Stimulated activated CD8-positive, alpha-beta memory T cell treated with anti-CD3 and anti-CD28 coated beads, Interleukin-4, amount 100 ng/mL, for 1 hour (primary cell): ENCODE measurements at places on chromosomes 5 and 9.

DNA sequence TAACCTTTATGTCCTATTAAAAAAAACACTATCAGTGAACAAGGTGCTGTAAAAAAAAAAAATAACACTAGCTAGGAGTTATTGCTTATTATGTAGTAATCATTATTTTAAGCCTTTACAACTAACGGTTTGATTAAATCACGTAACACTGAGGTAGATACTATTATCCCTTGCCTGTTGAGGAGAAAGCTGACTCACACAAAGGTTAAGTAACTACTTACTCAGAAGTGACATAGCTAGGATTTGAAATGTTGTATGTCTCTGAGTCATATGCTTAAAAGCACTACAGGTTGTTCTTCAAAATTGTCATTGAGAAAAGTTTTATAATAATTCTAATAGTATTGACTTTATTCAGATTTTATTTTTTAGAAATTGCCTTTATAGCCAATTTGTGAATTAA is 8.8 kb downstream of the TENT2 start:
- no peak for DNase-seq

DNA sequence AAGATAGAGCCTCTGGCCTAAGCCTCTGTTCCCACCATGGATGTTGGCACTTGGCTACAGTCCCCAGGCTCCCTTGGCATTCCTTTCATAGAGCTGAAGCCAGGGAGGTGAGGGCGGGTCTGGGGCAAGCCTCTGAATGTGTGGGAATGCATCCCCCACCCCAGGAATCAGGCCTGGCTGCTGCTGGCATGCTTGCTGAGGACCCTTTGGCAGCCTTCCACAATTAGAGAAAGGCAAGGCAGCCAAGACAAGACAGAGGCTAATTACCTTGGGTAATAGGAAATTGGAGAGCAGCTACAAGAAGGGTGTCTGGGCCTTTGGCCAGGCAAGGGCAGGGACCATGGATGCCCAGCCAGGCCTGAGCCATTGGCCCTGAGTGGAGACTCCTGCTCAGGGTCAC is 204.4 kb upstream of the TRIM32 start:
- DNase-seq: no peak

DNA sequence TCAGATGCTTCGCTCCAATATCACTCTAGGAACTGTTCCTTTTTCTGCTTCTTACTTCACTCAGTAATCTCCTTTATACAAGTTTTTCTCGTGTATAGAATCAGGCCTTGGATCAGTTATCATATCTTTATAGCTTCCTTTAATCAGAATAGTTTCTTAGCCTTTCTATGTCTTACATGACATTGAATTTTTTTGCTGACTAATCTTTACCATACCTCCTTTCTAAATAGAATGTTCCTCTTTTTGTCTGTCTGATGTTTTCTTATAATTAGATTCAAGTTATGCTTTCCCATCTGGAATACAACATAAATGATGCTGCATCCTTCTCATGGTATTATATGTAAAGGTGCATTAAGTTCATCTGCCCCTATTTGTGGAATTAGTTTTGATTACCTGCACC is 40.2 kb upstream of the TYRP1 start:
- DNase-seq: no peak

DNA sequence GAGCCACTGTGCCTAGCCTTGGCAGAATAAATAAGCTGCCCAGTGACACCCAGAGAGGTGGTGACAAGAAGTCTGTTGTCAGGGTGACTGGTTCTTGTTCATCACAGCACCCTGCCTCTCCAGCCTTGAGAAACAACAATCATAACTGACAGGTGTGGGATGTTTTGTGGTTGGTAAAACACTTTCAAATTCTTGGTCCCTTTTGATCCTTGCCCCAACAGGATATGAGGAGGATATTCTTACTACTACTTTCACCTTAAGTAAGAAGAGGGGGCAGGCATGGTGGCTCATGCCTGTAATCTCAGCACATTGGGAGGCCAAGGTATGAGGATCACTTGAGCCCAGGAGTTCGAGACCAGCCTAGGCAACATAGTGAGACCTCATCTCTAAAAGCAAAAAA is 14.2 kb upstream of the FRRS1L start:
- DNase-seq: no peak

DNA sequence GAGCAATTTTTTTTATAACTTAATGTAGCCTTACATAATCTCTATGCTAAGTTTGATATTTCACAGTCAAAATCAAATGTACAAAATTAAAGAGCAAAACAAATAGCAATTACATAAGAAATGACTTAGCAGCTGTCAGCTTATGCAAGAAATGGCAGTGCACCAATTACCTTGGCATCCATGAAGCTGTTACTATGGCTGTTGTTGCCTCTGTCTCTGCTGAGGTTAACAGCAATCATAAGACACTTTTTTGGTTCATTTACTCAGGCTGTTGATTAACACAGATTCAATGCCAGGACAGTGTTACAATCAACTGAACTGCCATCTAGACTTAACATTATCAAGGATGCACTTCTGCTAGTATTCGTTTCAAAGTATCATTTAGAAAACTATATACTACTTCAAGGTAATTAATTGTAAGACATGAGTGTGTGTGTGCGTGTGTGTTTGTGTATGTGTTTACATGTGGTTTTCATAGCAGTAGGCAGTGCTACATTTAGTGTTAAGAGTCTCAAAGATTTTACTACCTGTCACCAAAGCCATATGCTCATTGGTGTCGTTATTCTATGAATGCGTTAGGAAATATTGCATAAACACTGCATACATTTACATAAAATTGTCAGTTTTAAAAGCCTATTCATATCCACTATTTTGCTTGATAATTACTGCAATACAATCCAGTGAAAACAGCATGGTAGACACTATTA is 1084.2 kb upstream of the COX7C start:
- no peak for DNase-seq

GRCh38 chr5:151384106-151384505 is 36.7 kb upstream of the SLC36A2 start:
- no peak for DNase-seq

DNA sequence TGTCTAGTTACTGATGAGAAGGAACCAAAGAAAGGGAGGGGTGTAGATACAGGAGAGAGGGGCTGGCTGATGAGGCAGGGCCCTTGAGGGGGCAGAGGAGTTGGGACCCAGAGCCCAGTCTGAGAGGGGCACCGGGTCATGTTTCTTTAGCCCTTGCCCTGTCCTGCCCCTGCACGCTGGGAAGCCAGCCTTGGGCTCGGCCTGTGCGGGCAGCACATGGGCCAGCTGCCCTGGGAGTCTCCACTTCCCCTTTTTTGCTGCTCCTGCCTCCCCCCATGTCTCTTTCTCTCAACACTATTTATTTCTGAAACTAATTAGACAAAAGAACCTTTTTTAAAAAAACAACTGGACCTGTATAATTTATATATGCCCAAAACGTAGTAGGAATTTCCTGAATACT is 20.5 kb downstream of the MVB12B start:
- DNase-seq: no peak

DNA sequence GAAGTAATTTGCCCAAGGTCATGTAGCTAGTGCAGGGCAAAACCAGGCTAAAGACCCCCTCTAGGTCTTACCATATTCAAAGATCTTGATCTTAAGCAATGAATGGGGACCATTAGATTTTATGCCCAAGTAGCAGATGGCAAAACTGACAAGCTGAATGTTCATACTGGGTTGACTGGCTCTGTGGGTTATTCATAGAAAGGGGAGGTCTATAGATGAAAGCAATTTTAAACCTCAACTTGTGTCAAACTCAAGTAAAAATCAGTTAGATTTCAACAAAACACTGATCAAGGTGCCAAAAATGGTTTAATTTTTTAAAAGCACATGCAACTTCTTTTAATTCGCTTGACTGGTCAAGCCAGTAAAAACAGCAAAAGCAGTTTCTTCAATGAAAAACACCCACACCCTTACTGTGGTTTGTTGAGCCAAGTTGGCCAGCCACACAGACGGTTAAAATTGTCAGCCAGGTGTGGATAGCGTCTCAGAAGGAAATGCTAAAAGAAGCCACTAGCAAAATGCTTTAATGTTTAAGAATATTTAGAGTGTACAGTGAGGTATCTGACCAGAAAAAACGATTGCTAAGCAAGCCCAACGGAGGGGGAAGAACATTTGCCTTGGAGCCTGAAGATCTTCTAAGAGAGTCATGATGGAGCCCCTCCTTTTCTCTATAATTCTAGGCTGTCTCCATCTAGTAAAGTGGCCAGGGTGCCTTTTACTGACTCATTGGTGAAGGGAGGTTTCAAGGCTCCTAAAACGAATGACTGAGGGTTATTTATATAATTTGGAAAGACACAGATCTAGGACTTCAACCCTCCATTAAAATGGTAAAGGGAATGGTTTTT is 539.6 kb upstream of the CLINT1 start:
- DNase-seq: no peak

- DNase-seq: no peak
These were observed 21.1 kb downstream of the CPEB4 start for GRCh38 chr5:173909199-173909598.

- DNase-seq: no peak
These were observed 2.4 kb upstream of the CATSPER3 start for GRCh38 chr5:134965271-134965825.

- DNase-seq: no peak
These were observed 28.4 kb upstream of the CAST start for GRCh38 chr5:96633820-96634219.

- no peak for DNase-seq
These were observed 51.0 kb downstream of the FKTN start for GRCh38 chr9:105608721-105609598.
